ENCODE measurements at places on chromosomes 12 and 14. TPM values are rescaled to one million over a fixed set of nuclear protein-coding genes. Genes with fewer than 3 reads are reported as not detected.

The OVCH1 gene
- not detected for total RNA-seq

The CLEC2B gene
- total RNA-seq = 1.4 TPM

The GDF3 gene
- total RNA-seq = not detected

The INHBC gene
- not detected for total RNA-seq

The C12orf54 gene
- total RNA-seq = not detected

The SDSL gene
- total RNA-seq = 22.0 TPM

The LYZ gene
- total RNA-seq = 2.2 TPM

The FAM90A1 gene
- total RNA-seq = not detected

The CMTM5 gene
- not detected for total RNA-seq

The SLC6A13 gene
- 0.11 TPM for total RNA-seq

The RD3L gene
- total RNA-seq = not detected

The LTA4H gene
- total RNA-seq = 97.7 TPM

The DIO2 gene
- 10.7 TPM for total RNA-seq

The TMEM117 gene
- total RNA-seq = 2.5 TPM

The TM7SF3 gene
- total RNA-seq = 79.8 TPM

The ABCC9 gene
- not detected for total RNA-seq

The TAS2R7 gene
- total RNA-seq = not detected

The OR6C2 gene
- not detected for total RNA-seq

The REP15 gene
- 0.12 TPM for total RNA-seq

The RND1 gene
- total RNA-seq = 14.4 TPM

The KRT78 gene
- not detected for total RNA-seq

The SERPINA1 gene
- total RNA-seq = 3.1 TPM

The ACSS3 gene
- not detected for total RNA-seq

The TSHR gene
- total RNA-seq = not detected

The FGF23 gene
- total RNA-seq = not detected

The PMCH gene
- total RNA-seq = not detected

The AMDHD1 gene
- total RNA-seq = 2.6 TPM

The CPM gene
- 8.7 TPM for total RNA-seq

The SLC2A3 gene
- total RNA-seq = 4.3 TPM

The RFC5 gene
- 43.6 TPM for total RNA-seq

The DAO gene
- total RNA-seq = not detected

The VRTN gene
- total RNA-seq = not detected

The CLEC2D gene
- total RNA-seq = 1.1 TPM

The KRT5 gene
- total RNA-seq = not detected

The KRT3 gene
- total RNA-seq = 0.07 TPM

The CDKN3 gene
- 78.1 TPM for total RNA-seq

The HOXC6 gene
- 5.4 TPM for total RNA-seq

The PLEKHA5 gene
- total RNA-seq = 7.5 TPM

The A2M gene
- 0.57 TPM for total RNA-seq

The CELA1 gene
- total RNA-seq = not detected

The PTGDR gene
- not detected for total RNA-seq

The RAD51B gene
- 2.7 TPM for total RNA-seq

The GLT8D2 gene
- total RNA-seq = 0.74 TPM

The PAX9 gene
- 2.9 TPM for total RNA-seq

The TCL1B gene
- not detected for total RNA-seq

The TAS2R50 gene
- total RNA-seq = not detected

The DNAI7 gene
- 0.33 TPM for total RNA-seq

The ACRBP gene
- total RNA-seq = 0.37 TPM

The PTPRO gene
- not detected for total RNA-seq

All from A549 treated with RU486 at 1 μM for 4 hours (cell line).